ENCODE measurements at places on chromosomes 4 and X.
A peak's percentile ranks its signal among the peaks of the same experiment; 100 is the strongest.

GRCh38 chr4:5917672-5918071 lies 24.8 kb upstream of the CRMP1 start:
- DNase-seq, result no peak

DNA sequence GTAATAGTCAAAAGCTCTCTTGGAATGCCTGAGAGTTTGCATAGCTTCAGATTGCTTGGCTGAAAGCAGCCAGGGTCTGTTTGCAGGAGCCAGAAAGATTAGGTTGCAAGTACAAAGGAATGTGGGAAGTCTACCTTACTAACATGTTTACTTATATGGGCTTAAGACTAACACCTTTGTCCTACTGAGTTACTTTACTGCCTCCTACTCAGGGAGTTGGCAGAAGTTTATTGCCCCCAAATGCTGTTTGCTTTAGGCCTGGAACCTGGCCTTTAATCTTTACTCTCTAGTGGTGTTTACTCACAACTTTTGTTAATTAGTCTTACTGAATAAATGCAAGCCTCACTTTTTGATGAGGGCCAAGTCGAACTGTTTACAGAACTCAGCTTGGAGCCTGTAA lies 219.4 kb upstream of the ZC4H2 start:
- DNase-seq, result no peak

DNA sequence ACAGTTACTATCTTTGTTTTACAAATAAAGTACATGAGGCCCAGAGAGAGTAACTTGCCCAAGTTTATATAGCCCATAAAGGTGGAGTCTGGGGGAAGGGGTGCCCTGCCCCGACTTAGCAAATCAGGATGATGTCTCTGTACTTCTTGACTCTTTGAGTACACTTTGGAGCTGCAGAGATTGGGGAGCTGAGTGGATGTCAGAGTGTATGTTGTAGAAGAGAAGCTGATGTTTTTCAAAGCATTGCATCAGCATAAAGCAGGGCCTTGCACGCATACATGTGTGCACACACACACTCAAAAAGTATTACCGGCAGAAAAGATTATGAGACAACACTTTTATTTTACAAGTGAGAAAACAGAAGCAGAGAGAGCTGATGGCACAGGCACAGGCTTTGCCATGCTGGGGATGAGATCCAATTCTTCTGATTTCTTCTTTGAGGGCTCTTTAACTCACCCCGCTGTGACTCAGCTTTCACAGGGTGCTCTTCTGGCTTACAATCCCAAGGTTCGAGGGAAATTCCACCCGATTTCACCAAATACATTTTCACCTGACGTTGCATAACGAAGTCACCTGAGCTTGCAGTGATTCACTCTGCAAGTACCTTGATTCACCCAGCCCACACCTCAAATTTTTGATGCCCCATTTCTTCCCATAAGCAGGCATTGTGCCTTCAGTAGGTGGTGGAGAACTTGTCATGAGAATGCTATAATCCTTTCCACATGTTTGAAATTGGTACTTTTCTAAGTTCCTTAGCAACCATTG lies 292.8 kb upstream of the BOD1L1 start:
- peak; percentile 52 for DNase-seq

GRCh38 chrX:108736509-108737479 lies at the start of gene IRS4:
IRS4 (minus strand) TSS chrX:108736563.
- no peak for DNase-seq

DNA sequence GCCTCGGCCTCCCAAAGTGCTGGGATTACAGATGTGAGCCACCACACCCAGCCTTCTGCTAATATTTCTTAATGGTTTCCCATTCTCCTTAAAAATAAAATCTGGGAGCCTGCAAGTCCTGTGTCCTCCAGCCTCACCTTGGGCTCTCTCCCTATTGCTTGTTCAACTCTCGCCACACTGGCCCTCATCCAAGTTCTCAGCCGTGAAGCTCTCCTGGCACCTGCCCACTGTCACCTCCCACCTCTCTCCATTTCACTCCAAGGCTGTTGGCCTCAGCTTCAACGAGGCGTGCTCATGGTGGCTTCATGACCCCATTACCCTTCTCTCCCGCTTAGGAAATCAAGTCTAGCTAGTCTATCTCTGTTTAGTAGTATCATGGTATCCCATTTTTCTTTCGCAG lies 9.5 kb upstream of the ETNPPL start:
- DNase-seq, result no peak

- no peak for DNase-seq
Observed at GRCh38 chrX:136829413-136829812, 48.7 kb upstream of the ARHGEF6 start.

DNA sequence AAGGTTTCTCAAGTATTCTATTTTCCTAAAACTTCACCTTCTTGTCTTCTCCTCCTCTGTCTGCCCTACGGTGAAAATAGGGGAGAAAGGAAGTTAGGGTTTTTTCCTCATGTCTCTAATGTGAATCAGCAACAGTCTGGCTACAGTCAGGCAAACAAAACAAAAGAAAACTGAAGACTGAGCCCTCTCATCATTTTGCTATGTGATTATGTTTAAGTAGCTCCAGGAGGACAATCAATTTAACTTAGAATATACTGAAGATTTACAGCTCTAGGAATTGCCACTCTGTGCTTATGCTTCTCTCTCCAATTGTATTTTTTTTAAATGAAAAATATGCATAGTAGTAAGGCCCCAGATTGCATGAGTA lies 316.2 kb downstream of the GPAT3 start:
- DNase-seq, result peak; percentile 50

GRCh38 chr4:139599594-139600374 lies 43.8 kb upstream of the SETD7 start:
- DNase-seq, result peak; percentile 48

DNA sequence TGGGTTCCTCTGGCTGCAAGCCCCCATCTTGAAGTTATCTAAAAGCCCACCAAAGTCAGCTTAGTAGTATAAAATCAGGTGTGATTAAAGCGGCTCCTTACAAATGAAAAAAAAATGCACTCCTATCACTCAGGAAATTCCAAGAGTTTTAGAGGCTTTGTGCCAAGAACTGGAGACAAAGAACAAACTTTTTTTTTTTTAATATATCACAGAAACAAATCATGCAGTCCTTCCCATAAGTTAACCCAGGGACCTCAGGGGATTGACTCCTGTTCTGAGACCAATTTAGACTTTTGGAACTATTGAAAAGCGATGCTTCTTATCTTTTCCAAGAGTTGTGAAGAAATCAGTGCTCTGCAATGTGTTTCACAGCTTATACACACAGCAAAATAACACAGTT lies 53.6 kb downstream of the HHIP start:
- DNase-seq, result no peak

- peak; percentile 29 for DNase-seq
Observed at GRCh38 chr4:76197971-76198410, 15.6 kb downstream of the SCARB2 start.

- no peak for DNase-seq
Observed at GRCh38 chrX:69027181-69028005, 137.9 kb downstream of the PJA1 start.

DNA sequence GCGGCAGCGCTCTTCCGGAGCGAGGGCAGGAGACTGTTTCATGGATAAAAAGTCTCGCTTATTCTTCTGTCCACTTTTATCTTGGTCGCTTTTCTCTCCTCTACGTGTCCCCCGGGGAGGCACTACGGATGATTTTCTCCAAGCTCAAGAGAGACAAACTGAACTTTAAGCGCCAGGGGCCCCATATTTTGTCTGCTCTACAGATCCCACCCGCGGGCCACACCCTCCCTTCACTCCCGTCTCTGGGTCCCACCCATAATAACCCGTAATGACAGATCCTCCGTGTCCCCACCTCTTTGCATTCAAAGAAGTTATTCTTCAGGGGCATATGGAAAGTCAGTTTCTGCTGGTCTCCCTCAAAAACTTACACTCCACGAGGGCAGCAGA lies at the start of gene CORIN:
TSS of gene CORIN (minus strand) at position 160 of the 387 bp plus-strand sequence. CDS start at position 42, 118 bp downstream.
- DNase-seq, result no peak

DNA sequence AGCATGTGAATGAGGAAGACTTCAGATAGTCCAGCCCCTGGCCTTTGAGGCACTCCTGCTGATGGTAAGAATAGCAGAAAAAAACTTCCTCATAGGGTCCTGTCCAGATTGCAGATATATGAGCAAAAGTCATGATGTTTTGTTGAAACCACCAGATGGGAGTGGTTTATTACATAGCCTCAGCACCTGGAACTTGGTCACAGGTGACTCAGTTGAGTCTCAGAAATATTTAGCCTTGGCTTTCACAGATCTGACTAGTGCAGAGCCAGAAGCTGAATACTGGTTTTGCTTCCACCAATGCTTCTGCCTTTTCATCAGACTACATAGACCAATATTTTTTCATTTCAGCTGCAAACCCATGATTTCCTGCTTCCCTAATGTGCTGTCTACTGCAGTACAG lies 994.9 kb upstream of the SLIT2 start:
- DNase-seq, result no peak

DNA sequence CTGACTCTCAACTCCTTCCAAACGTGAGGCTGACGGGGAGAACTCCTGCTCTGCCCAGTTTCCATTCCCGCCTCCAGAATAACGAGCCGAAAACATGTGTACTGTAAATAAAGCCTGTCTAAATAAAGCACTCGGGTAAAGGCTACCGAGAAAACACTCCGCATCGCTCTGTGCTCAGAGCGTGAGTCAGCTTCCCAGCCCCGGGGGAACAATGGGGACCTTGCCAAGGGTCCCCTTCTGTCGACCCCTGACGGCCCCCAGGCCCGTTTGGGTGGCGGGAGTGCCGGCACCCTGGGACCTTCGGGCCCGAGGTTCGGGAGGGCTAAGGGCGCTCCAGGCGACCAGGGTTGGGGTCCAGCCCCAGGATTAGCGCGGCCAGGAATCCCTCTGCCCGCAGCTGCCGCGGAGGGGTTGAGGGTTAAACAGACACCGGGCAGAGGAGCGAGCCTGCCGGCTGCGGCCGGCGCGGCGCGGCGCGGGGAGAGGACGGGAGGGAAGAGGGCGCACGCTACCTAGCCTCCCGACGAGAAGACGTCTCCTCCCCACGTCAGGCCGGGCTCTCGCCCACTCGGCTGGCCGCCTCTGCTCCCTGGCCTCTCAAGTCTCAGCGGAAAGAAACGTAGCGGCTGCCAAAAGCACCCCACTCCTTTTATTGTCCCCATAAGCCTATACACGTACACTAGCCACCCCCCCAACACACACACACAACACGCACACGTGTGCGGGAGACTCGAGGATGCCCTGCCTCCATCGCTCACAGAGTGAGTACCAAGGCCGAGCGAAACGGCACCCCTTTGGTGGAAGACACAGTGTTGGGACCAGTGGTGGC lies 85.5 kb downstream of the BCOR start:
- DNase-seq, result peak; percentile 87
